ENCODE measurements at places on chromosomes 1 and 21.

GRCh38 chr1:180033390-180033789 is 78.8 kb downstream of the CEP350 start:
- DNase-seq = peak; percentile 30

- DNase-seq = peak; percentile 61
These were observed 36.2 kb downstream of the CAMK2N1 start for GRCh38 chr1:20449735-20450311.

GRCh38 chr1:213244664-213245091 is 193.6 kb downstream of the RPS6KC1 start:
- DNase-seq = peak; percentile 71

DNA sequence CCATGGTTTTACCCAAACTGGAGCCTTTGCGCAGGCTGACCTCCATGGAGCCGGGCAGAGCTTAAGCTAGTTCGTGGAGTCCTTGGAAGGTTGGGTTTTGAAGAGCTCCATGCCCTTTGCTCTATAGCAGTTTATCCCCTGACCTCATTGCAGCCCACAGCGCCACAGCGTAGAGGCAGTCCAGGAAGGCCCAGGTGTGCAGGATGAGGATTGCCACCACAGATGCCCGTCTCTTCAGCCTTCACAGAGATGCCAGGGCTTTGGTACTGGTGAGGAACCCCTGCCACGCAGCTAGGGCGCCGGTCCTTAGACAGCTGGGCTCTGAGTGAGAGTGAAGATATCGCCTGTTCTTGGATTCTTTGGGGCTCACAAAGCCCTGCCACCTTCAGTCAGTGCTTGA is 138.6 kb downstream of the PEX14 start:
- DNase-seq = no peak

GRCh38 chr1:69073176-69073575 is 494.5 kb upstream of the LRRC7 start:
- no peak for DNase-seq

DNA sequence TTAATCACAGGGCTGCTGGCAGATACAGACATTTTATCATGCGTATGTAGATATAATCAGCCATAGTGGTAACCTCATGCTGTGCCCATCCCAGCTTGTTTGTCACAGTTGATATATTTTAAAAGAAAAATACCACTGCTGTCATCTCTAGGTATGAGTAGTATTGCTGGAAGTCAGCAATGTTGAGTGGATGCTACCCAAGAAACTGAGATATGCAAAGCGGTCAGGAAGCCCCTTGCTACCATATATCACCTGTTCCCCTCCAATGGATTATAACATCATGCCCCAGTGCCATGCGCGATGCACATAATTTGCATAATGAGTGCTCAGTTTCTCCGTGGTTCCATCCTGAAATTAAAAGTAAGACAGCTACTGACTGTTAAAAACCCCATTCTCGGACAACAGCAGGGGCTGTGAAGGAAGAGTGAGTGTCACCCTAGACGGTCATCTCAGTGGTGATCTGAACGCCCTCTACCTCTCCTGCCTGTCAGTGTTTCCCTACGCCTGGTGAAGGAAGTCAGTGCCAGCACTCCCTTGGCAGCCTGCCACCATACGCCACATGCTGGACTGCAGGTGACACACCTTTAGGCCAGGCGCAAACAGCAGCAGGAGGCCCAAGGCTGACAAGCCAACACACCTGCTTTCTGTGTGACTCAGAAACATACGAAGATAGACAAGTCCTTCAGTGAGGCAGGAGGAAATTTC is 2.7 kb downstream of the IL10RB start:
- no peak for DNase-seq

DNA sequence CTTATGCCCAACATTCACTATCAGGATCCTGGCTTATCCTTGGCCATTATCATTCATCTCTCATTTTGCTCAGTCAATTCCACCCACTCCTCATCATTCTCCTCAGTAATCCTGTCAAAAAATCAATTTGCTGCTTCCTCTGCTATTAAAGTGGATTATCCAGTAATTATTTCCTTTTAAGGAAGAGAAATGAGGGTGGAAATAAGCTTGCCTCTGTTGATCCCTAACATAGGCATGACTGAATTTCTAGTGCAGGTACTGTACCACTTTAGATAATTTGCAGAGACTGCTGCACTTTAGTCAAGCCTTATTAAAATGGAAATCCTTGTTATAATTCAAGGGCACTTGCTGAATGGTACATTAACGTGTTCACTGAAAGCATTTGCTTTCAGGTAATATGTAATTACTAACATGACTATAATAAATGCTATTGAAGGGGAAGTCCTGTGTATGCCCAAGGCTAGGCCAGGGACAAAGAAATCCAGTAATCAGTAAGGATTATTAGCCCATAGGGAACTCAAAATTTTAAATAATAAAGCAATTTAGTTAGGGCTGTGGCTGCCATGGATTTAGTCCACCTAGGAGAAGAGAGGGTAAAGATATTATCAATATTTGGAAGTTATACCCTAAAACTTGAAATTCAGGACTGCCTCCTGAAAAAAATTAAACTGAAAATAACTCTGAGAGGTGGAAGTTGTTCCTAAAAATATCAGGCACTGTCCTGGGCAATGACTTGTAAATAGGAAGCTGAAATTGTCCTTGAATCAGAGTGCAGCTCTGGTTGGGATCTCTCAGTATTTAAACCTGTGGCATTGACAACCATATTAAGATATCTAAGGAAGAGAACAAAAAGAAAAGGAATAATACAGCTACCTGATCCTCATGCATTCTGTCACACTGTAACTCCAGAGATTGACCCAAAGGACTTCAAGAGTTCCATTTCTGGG is 43.4 kb downstream of the RGS2 start:
- DNase-seq = no peak
